ENCODE measurements at places on chromosomes 2 and 18.
A peak's percentile ranks its signal among the peaks of the same experiment; 100 is the strongest.

DNA sequence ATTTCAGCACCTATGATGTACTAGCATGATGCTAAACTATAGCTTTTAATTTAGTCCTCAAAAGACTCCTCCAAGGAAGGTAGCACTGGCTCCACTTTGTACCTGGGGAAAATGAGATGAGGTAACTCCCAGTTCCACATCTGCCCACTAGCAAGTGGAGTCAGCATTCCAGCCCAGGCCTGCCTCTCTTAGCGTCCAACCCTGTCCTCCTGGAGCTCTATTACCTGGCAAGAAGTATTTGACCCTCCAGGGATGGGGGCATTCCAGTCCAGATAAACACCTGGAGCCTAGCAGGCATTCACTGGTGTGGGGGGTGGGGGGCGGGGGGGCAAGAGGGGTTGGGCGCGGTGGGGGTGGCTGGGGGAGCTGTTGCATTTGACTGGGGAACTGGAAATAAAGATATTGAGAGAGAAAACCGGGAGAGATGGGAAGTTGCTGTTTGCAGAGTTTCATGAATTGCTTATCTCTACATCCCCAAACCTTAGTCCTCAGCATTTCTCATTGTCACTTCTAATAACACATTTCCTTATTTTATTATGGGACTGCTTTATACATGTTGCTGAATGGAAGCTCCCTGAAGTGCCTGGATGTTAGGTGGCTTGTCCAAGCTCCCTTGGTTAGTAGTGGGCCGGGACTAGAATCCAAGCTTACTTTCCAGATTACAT lies 22.0 kb upstream of the FZD5 start:
- no peak for DNase-seq

DNA sequence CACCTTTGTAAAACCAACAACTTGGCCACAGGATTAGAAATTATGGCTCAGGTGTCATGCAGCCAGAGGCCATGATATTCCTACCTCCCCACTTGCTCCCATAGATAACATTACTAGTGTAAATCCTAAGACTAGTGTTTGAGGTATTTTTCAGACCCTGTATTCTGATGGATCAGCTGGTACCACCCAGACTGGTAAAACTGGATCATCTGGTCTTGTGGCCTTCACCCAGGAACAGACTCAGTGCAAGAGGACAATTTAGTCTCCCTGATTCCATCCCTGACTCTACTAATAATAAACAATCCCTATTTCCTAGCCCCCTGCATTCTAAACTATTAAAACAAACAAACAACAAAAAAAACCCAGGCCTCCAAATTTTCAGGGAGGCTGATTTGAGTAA lies 121.0 kb downstream of the ALPK2 start:
- DNase-seq: no peak

GRCh38 chr18:57982372-57983021 lies 61.5 kb upstream of the NEDD4L start:
- no peak for DNase-seq

DNA sequence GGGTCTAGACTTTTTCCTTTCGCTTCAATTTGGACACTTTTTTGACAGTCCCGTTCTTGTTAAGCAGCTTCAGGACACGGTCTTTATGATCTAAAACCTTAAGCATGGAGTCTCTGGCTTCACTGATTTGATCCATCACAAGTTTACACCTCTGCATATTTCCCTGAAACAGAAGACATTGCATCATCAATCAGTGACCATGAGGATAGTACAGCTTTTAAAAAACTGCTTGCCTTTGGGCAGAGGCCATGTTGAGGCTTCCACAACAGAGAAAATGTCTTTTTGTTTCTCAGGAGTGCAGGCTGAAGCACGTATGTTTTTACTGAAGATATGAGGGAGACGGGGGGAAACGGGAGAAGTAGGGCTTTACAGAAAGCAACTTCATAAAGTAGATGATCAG lies 56.2 kb upstream of the AMMECR1L start:
- DNase-seq: no peak

- no peak for DNase-seq
These were observed 2.5 kb downstream of the BABAM2 start for GRCh38 chr2:27893006-27893405.

- no peak for DNase-seq
These were observed 111.7 kb downstream of the ANKRD44 start for GRCh38 chr2:197198890-197199289.

DNA sequence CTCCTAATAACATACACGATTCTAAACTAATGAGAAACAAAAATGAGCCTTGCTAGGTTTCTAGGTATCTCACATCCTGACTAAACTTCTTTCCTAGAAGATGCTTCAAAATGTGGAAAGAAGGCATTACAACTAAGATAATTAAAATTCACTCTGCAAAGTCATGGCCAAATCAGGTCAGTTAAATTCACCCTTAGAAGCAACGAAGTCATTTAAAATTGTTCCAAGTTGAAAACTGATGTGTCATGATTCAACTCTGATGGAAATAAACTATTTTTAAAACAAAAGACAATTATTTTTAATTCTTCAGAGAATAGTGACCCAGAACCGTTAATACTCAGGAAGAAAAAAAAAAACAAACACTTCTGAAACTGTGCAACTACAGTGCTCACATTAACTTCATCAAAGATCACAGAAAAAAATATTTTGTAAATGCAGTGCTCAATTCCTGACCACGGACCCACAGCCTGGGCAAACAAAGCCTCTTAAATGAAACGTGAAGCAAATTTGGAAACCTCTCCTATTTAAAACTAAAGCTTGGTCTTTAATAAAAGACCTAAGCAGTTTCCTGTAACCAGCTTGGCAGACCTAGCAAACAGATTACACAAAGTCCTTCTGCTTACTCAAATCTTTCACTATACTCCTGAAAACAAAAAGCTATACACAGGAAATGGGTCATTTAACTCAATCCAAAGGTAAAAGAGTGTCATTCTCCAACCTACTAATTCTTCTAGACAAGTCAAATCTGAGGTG lies 39.0 kb downstream of the CHN1 start:
- DNase-seq: no peak

- DNase-seq: no peak
These were observed 55.7 kb downstream of the ZC3H8 start for GRCh38 chr2:112199188-112199587.

DNA sequence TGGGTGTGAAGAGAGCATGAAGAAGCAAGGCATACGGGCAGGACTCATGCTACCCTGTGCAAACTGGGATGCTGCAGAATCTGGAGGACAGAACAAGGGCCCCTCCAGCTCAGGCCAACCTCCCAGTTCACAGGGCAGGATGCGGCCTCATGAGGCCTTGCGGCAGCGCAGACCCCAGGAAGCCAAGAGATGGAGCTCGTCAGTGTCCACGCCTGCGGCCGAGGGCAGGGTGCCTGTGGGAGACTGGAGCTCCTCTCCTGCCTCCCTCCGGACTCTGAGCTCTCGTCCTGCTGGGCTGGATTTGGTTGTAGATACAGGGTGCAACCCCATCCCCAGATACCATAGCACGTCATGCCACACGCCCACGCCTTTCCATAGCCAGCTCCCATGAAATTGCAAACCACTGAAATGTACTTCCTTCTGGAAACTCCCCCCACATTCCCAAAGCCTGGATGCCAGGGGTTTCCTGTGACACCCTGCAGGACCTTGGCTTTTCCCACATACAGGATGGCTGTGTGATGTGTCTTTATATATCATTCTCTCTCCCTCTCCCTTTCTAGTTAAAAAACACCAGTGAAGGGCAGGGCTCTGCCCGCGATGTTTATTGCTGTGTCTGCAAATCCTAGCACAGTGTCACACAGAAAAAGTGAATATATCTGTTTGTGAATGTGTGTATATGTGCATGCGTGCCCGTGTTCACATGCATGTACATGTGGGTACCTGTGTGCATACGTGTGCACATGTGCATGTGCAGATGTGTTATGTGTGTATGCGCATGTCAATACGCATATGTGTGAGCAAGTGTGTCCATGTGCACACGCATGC lies 12.3 kb upstream of the SNTG2 start:
- no peak for DNase-seq

- no peak for DNase-seq
These were observed 100.6 kb downstream of the TFCP2L1 start for GRCh38 chr2:121184248-121184862.

- DNase-seq: no peak
These were observed 109.1 kb downstream of the PIK3C3 start for GRCh38 chr18:42064109-42064508.

DNA sequence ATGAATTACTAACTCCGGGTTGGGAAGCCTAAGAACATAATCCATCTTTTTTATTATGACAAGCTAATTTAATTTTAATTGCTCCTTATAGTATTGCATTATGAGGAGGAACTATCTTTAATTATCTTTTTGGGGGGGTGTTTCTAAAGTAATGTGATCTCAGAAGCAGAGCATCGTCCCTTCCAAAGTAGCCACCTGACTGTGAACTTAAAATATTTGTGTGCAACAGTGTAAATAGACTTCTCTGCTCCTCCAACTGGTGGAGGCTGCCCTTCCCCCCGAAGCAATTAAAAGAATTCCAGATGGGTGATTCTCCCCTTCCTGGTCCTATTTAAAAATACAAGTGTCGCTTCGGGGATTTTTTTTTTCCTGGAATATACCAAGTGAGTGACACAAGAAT lies 55.7 kb downstream of the TCF7L1 start:
- DNase-seq: peak; percentile 5

DNA sequence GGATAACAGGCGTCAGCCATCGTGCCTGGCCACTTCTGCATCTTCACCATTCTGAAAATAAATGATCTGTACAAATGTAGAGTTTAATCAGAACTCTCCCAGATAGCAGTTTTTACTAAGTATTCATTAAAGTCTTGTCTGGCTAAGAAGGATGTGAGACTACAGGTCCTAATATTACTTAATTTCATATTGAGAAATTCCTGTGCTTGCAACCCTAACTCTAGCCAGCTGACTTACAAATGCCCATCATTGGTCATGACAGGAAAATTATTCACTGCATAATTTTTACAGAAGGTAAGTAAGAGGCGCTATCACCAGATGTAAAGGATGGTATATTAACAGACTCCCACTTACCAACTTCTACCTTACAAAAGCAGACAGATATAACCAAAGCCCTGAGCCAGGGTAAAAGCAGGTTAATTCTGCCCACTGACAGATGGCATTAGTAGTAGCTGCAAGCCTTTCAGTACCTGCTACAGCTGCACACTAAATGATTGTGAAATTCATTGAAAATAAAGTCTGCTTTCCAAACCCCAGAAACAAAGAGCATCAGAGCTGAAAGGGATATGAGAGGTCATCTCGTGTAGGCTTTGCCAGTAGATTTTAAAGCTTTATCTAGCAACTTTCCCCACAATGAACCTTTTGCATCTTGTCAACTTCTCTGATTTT lies 271.3 kb upstream of the STON1 start:
- peak; percentile 12 for DNase-seq

- no peak for DNase-seq
These were observed 7.8 kb upstream of the ARHGAP28 start for GRCh38 chr18:6721755-6722154.

DNA sequence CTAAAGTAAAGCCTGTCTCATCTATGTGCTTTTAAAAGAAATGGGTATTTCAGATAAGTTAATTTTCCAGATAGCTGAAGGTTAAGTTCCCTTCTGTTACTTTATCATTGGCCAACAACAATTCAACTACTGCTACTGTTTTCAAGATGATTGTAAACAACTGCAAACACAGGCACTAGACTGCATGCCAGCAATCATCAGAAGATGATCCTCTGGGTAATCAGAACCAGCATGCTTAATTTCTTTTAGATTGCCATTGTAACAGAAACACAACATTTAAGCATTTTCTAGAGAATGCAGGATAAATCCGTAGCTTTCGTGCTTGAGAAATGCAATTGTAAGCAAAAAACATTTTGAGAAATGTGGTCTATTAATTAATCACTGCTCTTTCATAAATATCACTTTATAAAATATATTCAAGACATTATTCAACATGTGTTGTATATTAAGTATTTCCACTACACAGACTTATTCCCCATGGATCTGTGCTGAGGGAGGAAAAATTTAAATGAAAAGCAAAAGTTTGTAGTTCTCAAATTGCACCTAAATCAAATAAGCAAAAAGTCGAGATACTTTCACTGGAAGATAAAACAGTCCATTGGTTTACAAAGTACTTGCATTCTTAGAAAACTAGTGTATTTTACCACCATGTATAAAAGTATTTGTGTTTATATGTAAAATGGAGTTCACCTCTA lies 133.7 kb downstream of the ATL2 start:
- no peak for DNase-seq

- DNase-seq: no peak
These were observed 2.1 kb upstream of the SKA1 start for GRCh38 chr18:50372743-50373142.

DNA sequence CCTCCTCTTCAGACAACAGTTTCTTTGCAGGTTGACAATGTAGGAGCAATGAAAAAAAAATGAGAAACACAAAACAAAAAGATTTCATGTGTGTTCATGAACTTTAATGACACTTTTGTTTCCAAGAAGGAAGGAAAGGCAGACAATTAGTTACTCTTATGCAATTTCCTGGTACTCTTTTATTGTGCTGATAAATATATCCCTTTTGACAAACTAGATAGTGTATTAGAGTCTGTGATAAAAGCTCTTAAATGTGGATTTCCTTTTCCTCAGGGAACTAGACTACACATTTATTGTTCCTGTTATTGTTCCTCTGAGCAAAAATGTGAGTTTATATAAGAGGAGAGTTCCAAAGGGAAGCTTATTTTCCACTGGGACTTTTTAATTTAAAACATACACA lies 188.7 kb upstream of the NRXN1 start:
- DNase-seq: no peak

GRCh38 chr2:240435948-240436682 lies 652 bp downstream of the GPC1 start:
- peak; percentile 30 for DNase-seq
